Smooth muscle cell of trachea (primary cell): ENCODE measurements at places on chromosomes 6 and 20. TPM values are rescaled to one million over a fixed set of nuclear protein-coding genes. Genes with fewer than 3 reads are reported as not detected.

The THBS2 gene
- total RNA-seq = 141 and 254 TPM in 2 replicates

The TCF15 gene
- not detected in 2 replicates for total RNA-seq

The DLL1 gene
- total RNA-seq = 0.15 and 3.0 TPM in 2 replicates

The ADGRF5 gene
- total RNA-seq = under 0.01 and 0.15 TPM in 2 replicates

The SNX3 gene
- 203 and 256 TPM in 2 replicates for total RNA-seq

The ACTL10 gene
- total RNA-seq = 3.0 and 3.3 TPM in 2 replicates

The HLA-DRB5 gene
- 0.15 TPM in 1 of 2 replicates, not detected in the other for total RNA-seq

The CST4 gene
- not detected in 2 replicates for total RNA-seq

The PTK6 gene
- total RNA-seq = 0.17 TPM in 1 of 2 replicates, not detected in the other

The CD2AP gene
- total RNA-seq = 12.6 and 16.6 TPM in 2 replicates

The MUC22 gene
- under 0.01 TPM in 1 of 2 replicates, not detected in the other for total RNA-seq

The TSHZ2 gene
- total RNA-seq = 0.33 and 0.44 TPM in 2 replicates

The FRMD1 gene
- total RNA-seq = not detected in 2 replicates

The WFDC12 gene
- total RNA-seq = not detected in 2 replicates

The HSPA1L gene
- 1.5 TPM in 2 replicates for total RNA-seq
